Caki2 (cell line): ENCODE measurements at places on chromosomes 3 and 15. TPM values are rescaled to one million over a fixed set of nuclear protein-coding genes. Genes with fewer than 3 reads are reported as not detected.

DNA sequence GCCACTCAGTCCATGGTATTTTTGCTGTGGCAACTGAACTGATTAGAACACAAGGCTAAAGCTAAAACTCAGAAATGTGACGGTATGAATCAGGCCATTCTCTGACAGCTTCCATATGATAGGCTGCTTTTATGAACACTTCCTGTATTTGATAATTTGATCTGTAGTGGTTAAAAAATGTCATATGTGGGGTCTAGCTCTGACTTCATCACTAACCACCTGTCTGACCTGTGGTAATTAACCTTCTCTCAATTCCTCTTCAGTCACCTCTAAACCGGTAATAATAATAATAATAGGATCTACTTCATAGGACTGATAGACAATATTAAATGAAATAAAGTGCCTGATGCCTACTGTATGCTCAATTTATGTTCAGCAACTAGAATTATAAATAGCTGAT, 223.2 kb downstream of the MBNL1 start:
- no peak for DNase-seq

DNA sequence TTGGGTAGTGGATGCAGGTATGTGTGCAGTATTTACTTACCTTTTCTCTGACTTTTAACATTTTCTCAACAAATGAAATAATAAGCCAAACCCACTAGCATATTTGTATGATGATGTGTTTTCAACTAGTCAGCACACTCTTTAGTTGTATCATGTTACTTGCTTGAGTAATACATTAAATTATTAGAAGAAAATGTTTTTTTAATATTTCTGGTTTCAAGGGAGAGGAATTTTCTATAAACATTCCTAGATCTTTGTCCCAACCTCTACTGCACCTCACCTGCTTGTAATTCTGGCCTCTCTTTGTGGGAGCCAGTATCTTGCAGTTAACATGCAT, 161.8 kb upstream of the CBLB start:
- DNase-seq = no peak

DNA sequence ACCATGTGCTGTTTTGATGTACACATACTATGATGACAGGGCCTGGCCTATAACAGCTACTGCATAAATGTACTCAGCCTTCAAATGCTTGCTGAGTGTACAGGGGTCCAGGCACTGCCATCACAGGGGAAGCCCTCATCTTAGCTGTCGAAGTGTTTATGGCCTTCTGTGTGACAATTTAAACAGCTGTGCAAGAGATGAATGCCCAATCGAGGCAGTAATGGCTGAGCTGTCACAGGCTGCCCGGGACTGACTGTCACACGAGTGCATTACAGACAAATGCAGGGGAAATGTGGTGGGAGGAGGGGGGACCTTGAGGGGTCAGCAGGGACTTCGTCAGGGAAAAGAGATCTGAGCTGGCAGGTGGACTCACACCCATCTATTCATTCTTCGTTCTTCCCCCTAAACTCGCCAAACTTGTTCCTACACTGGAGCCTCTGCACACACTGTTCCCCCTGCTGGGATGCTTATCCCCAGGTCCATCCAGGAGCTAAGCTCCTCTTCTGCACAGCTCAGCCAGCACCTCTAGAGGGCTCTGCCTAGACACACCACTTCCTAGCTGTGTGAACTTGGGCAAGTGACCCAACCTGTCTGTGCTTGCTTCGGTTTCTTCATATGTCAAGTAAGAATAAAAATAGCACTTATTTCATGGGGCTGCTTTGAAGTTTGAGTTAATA, 156.2 kb upstream of the IQSEC1 start:
- no peak for DNase-seq

DNA sequence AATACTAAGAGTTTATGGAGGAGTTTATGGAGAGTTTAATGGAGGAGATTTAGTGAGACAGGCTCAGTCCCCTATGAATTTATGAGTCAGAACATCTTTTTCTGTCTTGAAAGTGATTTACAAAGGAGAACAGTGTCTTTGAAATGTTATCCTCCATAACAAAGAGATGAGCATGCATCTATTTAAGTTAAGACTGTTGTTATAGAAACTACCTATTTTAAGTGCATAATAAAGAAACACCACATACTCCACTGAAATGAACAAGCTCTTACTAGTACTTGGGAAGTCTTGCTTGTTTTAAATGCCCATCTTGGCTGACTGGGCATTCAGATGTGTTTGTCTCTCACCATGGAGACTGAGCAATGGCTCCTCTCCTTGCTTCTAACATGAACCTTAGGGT, 118.7 kb upstream of the ACP3 start:
- no peak for DNase-seq

- no peak for DNase-seq
These were observed 580.5 kb downstream of the NSUN3 start for GRCh38 chr3:94643400-94643799.

DNA sequence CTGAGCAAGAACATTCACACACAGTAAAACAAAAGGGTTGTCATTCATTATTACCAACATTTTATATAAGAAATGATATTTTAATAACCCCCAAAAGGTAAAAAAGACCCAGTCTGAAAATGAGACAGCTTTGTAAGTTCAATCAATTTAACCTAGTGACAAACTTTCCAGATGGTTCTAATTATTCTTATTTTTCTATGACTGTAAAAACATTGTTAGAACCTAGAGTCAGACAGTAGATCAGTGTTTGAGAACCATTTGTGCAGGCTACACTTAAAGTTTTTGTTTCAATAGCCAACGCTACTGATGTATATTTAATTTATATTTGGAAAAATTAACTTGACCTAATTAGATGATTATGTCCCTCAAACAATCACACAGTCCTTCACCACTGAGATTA, 708.4 kb upstream of the CBLB start:
- DNase-seq = no peak

DNA sequence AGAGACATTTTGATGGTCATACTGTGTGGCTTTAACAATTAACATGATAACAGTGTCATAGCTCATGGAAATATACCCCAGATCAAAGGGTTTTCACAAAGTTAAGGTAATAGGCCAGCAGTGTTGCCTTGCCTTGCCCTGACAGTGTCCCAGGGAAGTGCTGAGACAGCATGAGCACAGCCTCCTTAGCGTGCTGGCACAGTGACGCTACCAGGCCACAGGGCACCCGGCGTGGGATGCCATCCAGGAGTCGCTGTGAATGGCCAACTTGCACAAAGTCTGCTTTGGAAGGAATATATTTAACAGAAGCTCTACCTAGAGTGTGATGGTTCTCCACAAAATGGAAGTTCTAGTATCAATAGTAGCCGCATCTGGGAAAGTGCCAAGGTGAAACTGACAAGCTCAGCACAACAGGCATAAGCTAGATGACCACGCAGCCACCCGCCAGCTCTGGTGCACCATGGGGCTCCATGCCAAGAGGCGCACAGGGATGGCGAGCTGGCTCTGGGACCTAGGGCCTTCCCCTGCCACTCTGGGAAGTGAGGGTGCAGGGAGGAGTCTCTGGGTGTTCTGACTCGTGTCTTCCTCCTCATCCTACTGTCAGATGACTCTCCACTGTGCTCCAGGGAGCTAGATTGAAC, 86.2 kb downstream of the GABRB3 start:
- no peak for DNase-seq

DNA sequence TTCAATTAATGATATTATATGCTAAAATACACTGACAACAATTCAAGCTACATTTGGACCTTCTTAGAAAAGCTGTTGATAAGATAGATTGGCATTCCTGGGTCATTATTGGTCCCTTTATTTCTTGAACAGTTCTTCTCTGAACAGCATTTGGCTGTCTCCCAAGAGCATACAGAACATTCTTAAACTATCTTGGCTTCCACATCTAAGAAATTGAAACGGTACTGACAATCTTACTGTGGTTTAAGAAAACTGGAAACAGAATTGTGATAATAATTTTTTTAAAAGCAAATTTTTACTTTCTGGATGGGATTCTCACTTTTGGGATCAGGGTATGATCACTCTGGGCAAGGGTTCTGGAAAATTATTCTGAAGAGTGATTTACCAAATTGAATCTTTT, 161.7 kb upstream of the ZNF385D start:
- DNase-seq = no peak

GRCh38 chr15:75007216-75007615, 11.9 kb downstream of the SCAMP5 start:
- DNase-seq = no peak

The CTXN2 gene
- not detected in 2 replicates for total RNA-seq

The ABI3BP gene
- 0.10 TPM in 1 of 2 replicates, not detected in the other for total RNA-seq

The MFSD1 gene
- 82.7 and 94.6 TPM in 2 replicates for total RNA-seq

The CHST13 gene
- total RNA-seq = 1.6 TPM in 1 of 2 replicates, not detected in the other

The DAPK2 gene
- 3.5 and 6.0 TPM in 2 replicates for total RNA-seq
